ENCODE measurements at places on chromosomes 12 and 14.

DNA sequence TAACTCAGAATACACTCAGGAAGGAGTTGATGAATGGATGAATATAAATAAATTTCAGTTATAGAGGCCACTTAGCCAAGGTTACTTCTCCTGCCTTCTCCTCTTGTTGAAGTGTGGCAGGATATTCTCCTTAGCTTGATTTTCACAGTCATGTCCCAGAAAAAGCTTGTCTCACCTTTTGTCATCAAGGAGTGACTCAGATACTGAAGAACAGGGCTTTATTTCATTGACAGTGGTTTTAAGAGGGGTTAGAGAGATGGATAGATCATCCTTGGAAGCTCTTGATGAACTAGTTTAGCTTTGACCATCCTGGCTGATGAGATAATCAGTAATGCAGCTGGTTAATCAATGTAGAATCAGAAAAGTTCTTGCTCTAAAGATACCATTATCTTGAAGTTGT, 35.0 kb upstream of the CFAP54 start:
- DNase-seq, result no peak

- DNase-seq, result no peak
These were observed 1096.8 kb downstream of the LRFN5 start for GRCh38 chr14:42703501-42703900.

- no peak for DNase-seq
These were observed 6.1 kb upstream of the FAIM2 start for GRCh38 chr12:49909826-49910225.

- DNase-seq, result peak; percentile 98
These were observed 66.7 kb downstream of the IRF2BPL start for GRCh38 chr14:76961631-76962302.

DNA sequence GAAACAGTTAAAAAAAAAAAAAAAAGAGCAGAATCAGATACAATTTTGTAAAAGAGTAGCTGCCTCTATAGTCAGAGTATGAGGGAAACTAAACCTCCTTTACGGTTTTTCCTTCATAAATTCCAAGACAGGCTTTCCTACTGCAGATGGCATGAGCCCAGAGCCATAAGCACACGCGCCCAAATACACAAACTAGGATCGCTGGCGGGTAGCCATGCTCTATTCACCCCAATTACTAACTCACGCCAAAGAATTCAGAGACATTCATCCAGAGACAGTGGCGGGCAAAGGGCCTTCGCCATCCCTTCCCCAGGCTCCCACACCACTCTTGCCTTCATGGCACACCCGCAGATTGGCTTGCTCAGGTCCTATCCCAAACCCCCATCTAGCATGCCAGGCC, 48.2 kb downstream of the MOK start:
- DNase-seq, result no peak

GRCh38 chr14:92968291-92969020, 45.5 kb downstream of the CHGA start:
- no peak for DNase-seq

DNA sequence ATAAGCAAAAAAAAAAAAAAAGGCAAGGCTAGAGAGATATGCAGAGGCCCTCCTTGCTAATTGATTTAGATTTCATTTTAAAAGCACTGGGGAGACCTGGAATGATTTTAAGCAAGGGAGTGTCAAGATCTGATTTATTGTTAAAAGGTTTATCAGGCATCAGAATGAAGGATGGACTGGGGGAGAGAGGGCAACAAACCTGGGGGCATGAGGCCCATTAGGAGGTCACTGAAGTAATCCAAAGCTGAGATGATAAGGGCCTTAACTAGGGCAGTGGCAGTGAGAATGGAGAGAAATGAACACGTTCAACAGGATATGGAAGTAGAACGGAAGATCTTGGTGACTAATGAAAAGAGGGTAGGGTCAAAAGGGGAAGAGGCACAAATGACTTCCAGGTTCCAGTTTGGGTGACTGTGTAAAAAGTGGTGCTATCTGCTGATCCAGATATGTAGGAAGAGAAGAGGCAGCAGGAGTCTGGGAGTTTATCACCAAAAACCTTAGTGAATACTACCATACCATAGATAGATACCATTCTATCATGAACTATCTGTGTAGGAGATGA, 24.0 kb downstream of the KITLG start:
- no peak for DNase-seq

DNA sequence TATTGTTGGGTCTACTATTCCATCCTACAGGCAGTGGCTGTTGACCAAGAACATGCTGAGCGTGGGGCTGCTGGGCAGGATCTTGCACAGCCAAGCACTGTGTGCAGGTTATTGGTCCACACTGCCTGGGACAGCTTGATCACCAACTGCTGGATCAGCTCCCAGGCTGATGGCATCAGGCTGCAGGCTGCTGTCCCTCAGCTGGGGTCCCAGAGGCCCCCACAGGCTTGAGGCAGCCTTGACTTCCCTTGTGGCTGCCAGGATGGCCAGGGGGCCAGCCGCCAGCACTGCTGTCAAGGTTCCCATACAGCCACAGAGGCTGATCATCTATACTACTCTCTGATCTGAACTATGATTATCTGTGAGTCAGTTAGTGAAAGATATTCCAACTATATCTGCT, 9.8 kb downstream of the OR2AP1 start:
- no peak for DNase-seq

- DNase-seq, result no peak
These were observed 19.1 kb downstream of the AMDHD1 start for GRCh38 chr12:95962222-95962621.

- no peak for DNase-seq
These were observed 78.7 kb downstream of the TSPAN9 start for GRCh38 chr12:3155702-3156370.

GRCh38 chr12:67154901-67155300, 114.3 kb upstream of the CAND1 start:
- DNase-seq, result no peak

DNA sequence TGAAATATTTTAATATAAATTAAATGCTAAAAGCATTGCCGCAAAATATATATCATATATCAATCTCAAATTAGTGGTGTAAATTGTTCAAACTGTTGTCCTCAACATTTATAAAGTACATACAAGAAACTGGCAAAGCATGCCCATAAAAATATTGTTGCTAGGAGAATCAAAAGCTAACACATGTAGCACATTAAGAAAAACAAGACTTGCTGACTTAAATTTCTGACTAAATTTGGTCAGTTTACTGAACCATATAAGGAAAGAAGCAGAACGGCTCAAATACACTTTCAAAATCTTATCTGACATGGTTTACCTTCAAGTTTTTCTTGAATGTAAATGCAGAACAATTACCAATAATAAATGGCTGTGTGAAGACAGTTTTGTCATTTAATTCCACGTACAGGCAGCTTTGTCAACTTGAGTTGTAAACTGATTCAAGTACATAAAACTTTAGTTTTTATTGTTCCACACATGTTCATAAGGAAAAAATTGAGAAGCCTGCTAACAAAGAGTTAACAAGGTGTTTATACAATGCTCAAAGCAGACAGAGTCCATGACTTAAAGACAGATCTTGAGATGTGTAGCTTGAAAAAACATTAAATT, 50.4 kb downstream of the PPP1R12A start:
- no peak for DNase-seq

GRCh38 chr12:27964123-27964522, 8.4 kb downstream of the PTHLH start:
- no peak for DNase-seq

GRCh38 chr12:88643685-88644084, 63.4 kb upstream of the KITLG start:
- DNase-seq, result no peak

- DNase-seq, result no peak
These were observed 14.4 kb downstream of the FRMD6 start for GRCh38 chr14:51666070-51666469.

DNA sequence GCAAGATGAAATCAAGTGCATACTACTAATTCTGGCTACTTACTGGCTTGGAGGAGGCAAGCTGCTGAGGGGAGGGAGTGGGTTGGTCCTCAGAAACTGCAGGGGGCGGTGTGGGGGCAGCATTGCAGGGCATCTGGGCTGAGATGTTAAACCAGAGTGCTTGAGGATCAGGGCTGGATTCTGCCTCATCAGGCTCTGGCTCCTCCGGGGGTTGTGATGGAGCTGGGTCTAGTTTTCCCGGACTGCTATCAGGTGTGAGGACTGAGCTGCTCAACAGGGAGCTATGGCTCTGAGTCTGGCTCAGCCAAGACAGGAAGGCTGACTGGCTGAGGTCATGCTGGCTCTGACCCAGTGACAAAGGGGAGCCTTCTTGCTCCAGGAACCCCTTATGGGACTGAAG, 28.6 kb downstream of the BAZ2A start:
- DNase-seq, result no peak

DNA sequence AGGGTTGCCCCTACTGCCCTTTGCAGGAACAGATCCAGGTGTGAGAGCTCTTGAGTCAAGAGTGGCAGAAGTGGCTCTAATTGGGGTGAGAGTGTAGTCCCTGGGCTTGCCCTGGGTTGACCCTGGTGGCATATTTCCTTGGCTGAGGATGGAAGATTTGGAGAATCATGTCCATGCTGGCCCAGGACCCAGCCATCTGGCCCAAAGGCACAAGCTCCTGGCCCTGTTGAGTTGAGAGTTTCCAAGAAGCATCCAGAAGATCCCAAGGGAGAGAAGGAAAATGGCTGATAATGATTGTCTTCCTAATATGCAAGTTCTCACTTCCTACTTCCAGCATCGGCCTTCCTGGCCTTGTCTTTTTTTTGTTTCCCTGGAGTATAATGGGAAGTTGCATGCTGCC, 55.5 kb upstream of the SRSF5 start:
- no peak for DNase-seq

DNA sequence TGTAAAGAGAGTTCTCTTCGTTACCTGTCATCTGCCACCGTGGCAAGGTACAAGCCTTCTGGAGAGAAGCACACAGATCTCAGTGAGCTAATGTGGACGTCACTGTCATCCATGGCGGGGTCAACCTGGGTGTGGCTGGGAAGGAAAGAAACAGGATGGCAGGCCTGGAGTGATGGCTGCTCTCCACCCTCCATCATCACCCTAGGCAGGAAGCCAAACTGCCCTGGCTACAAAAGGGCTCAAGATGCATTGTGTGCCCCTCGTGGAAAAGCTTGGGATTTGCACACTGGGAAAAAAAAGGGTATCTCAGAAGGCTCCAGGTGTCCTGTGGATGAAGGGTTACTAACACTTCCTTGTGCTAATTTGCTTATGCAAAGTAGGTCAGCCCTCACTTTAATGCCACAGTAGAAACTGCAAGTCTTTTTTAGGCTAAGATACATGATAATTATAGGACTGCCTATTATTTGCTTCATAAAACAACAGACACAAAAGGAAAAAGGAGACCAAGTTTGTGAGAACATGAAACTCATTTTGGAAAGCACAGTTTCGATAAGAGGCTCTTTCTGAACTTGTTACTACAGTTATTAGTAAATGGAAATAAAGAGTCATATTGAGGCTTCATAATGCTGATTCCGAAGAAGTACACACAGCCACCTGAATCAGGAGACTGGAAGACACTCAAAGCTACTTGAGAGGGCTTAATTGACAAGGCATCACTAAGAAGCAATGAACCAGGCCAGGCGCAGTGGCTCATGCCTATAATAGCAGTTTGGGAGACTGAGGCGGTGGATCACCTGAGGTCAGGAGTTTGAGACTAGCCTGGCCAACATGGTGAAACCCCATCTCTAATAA, 18.9 kb downstream of the RFC5 start:
- peak; percentile 28 for DNase-seq

DNA sequence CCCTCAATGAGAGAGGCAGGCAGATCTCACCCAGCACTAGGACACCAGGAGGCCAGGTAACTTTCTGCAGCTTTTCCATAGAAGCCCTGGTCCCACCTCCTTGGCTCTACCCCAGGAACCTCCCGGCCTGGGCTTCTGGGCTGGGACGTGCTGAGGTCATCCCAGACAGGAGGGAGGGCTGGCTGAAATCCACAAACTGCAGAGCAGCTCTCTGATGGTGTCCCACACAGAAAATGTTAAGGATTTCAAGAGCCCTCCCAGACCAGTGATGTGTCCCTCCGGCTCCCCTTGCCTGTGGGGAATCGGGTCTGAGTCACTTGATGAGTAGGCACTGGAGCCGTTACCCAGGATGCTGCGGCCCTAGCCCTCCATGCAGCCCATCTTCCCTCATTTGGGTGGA, 124.1 kb downstream of the ESRRB start:
- no peak for DNase-seq

DNA sequence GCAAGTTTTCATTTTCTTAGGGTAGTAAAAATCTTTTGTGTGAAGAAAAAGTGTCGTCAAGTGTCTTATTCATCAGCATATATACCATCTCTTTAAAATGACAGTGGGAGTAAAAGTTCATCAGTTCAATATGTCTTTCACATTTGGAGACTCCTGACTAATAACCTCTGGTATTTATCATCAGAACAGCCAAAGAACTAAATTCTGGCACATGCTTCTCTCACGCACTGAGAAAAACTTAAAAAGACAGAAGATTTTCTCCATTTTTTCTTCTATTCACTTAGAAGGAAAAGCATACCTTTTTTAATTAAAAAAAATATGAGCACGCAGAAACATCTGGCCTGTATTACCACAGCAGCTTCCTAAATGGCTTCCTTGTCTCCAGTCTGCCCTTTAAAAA, 265.7 kb downstream of the AKAP6 start:
- DNase-seq, result no peak

- no peak for DNase-seq
These were observed 11.0 kb upstream of the IRF2BPL start for GRCh38 chr14:77039285-77040058.

DNA sequence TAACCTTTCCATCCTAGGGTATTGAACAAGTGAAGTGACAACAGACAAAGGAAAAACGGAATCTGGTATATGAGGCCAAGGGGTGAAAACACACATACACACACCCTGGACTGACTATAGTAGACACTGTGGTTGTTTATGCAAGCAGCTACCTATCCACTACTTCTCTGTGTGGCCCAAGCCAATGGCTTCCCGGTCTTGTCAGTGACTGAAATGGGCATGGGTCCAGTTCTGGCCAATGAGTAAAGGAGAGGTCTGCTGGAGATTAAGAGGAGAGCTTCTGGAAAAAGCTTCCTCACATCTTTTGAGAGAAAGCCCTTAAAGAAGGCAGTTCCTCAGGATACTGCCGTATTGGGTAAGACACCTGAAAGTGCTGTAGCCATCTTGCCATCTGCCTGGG, 19.3 kb downstream of the MBIP start:
- no peak for DNase-seq

GRCh38 chr12:54762390-54762789, 91.9 kb upstream of the MUCL1 start:
- DNase-seq, result no peak

GRCh38 chr14:53278602-53279506, 125.7 kb upstream of the DDHD1 start:
- no peak for DNase-seq
